ENCODE measurements at places on chromosomes 7 and 10.

GRCh38 chr7:231030-231857 is 38.9 kb downstream of the FAM20C start:
- no peak for DNase-seq

DNA sequence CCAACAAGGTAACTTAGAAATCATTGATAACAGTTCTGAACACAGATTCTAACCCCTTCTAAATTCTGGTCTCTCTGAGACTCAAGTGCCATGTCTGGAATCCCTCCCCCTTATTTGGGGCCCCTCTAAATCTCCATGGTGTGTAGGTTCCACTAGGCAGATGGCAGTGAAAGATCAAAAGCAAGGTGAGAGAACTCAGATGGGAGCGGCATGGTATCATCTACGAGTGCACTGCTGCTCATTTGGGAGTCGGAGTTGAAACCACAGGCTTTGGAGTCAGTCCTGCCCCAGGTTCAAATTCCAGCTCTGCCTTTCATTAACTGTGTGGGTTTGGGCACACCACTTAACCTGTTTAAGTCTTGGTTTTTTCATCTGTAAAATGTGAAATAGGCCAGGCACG is 72.6 kb downstream of the MTURN start:
- DNase-seq = no peak

DNA sequence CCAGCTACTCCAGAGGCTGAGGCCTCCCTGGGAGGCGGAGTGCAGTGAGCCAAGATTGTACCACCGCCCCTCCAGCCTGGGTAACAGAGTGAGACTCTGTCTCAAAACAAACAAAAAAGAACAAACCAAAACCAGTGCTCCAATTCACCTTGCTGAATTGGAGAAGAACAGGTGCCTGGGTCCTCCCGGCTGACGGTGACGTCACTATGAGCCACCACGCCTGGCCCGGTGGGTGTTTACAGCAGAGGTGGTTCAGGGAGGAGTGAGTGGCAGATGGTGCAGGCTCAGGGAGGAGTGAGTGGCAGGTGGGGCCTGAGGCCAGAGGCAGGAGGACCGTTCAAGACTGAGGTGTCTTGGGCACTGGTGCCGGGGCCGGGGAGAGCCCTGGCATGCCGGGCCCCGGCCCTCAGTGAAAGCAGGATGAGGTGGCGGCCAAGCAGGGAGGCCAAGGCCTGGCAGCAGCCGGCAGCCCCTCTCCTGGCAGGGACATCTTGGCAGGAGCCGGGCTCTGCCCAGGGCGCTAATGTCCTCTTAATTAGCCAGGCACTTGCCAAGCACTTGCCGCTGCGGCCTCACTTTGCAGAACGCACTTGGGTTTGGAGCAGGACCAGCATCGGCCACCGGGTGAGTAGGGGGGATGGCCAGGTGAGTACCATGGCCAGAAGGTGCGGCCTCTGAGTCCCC is 162.8 kb upstream of the TNRC18 start:
- no peak for DNase-seq

DNA sequence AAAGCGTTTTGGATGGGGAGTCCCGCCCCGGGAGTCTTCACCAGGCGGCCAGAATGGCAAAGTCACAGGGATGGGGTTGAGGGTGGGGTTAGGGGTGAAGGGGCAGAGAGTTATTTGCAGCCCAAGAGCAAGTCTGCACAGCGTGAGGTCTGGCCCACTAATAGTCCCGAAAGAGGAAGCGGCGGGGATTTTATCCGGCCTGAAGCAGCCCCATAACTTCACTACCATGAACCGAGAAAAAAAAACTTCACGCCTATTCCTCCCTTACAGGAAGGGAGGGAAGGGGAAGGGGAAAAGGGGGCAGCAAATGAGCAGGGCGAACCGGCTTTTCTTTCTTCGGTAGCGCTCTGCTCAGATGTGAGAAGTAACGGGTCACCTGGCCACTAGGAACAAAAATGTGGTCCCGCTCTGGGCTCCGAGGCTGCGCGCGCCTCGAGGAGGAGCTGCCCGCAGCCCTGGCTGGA is 712 bp downstream of the ITPRIP start:
- peak; percentile 79 for DNase-seq

DNA sequence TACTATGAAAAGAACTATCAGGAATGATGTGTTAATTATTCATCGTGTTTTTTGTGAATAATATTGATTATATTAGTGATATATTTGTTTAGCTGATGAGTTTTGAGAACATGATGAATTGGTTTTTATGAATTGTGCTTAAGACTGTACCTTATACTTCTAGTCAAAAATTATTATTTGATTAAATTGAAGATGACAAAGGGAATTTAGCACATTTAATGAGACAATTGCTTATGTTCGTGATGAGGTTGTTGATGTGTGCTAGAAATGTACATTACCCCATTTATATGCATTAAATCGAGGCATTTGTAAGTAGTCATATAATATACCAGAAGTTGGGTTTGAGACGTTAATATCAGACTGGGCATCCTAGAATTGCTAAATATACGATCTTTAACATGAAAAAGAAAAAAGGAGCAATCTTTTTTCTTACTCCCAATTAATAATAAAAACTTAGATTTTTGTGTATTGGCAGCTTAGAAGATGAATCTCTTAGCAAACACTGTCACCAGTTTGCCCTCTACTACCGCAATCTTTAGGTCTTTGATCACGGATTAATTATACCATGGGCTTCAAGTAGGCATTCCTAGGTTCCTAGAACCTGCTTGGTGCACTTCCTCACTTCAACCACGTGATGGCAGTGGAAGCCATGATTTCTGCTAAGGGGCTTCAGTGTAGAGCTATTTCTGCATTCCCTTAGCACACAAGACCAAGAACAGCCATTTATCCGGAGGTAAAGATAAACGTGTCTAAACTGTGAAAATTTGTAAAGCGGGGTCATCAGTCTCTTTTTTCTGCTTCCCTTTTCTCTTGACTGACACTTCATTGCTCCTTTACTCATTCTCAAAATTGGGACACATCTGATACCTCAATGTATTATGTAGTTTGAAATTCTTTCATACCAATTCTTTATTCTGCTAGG is 1.6 kb downstream of the KLHDC10 start:
- peak; percentile 77 for DNase-seq

DNA sequence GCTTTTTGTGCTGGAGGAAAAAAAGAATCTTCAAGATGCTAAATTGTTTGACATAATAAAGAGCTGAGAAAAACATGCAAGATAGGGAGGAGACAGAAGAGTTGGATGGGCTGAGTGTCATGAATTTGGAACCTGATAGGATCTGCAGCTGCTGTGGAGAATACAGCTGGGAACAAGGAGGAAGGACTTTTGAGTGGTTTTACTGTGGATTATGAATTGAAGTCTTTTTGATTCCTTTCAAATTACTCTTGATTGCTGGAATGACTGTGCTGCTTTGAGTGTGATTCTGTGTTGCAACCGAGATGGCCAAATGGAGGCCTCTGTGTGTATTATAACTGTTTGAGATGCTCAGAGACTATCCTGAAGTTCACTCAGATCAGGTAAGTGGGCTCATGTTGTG is 4.0 kb downstream of the EFCAB10 start:
- DNase-seq = no peak

DNA sequence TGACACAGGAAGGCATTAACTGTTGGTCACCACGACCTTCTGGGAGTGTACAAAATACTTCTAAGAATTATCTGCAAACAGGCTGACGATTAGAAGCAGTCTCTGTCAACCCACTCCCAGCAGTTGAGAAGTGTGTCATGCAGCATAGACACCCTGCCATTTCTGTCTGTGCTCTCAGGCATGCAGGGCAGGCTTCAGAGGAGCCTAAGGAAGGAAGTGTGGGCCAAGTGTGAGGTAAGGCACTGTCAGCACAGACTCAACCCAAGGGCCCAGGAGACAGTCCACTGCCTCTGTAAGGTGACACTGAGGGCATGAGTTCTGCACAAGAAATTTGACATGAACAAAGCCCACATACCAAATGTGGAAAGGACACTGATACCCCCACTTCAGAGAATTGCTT is 109.0 kb upstream of the VIPR2 start:
- DNase-seq = no peak

DNA sequence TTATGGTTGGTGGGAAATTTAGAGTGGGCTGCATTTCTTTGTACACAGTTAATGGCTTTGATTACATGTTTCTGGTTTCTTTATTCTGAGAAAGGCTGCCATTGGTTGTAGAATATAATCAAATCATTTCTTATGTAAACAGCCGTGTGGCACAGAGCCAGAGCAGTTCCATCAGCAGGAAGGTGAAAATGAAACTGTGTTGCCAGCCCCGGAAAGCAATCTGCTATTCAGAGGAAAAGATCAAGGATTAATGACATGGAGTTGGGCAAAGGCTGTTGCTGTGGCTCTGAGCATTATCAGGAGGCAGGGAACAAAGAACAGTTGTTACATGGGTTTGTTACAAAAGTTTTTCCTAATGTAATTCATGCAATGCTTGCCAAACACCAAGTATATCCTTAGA is 74.2 kb upstream of the ZNF716 start:
- no peak for DNase-seq

- DNase-seq = peak; percentile 57
Observed at GRCh38 chr10:103854265-103854685, 1.1 kb downstream of the SH3PXD2A start.

DNA sequence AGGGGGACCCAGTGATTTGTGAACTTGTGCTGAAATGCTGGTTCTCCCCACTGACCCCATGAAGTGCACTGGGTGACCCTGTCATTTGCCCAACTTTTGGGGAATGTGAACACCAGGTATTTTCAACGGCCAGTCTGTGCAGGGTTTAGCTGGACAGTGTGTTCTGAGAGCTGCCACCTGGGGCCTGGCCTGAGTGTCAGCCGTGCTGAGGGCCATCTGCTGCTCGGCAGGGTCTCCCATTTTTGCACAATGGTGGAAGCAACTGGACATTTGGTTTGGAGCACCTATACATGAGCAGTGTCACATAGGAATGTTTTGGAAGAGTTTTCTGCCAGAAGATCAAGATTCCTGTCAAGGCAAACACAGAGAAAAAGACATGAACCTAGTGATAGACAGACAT is 5.2 kb downstream of the CHN2 start:
- no peak for DNase-seq

GRCh38 chr7:143063741-143064140 is 11.6 kb downstream of the OR6V1 start:
- no peak for DNase-seq

DNA sequence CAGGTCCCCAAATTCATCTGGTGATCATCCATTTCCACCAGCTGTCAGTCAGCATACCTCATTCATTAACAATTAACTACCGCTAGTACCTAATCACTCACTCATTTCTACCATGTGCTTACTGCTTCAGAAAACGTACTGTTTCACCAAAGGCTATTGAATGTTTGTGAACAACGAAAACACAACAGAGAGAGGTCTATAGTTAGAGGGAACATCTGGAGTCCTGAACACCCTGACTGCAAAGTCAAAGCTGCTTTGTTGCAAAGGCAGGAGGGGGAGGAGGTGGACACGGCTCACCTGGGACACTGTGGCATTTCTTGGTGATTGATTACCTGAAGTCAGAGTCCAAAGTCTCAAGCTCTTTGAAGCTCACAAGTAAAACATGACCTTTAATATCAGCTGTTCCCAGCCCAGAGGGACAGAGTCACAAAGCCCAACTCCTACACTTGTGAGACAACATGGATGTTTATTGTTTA is 342.3 kb upstream of the ADARB2 start:
- DNase-seq = no peak

GRCh38 chr10:103657061-103657591 is 163.6 kb downstream of the NEURL1 start:
- no peak for DNase-seq

GRCh38 chr10:61609701-61610100 is 53.0 kb upstream of the CABCOCO1 start:
- no peak for DNase-seq

DNA sequence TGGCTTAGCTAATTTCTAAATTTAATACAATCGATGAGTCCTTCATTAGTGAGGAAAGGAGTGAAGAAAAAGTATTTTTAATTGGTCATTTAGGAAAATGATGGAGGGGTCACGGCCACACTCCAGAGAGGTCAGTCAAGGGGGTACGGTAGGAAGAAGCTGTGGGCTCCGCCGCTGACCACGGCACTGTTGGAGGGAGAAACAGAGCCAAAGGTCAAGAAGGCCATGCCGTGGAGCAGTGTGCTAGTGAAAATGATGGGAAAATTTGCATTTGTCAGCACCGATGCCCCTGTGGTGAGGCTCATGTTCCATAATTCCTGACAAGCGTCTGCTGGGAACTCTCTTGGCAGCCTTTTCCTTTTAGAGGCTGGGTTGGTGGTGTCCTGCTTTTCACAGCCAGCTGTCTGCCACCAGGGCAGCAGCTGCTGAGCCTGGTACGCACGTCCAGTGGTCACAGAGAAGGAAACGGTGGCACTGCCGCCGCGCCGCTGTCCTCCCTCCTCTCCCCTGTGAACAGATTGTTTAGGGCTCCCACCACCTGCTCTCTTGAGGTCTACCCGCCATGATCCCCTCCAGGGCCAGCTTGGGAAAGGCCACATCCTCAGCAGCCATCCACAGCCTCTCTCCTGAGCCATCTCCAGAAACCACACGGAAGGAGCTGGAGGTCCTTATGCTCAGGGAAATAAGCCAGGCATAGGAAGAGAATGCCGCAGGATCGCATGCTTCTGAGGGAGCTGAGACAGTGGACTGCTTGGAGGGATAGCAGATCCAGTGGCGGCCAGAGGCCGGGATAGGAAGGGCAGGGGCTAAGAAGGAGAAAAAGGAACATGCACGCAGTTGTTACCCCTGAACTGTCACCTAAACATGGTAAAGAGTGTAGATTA is 263.7 kb upstream of the PPP2R2D start:
- DNase-seq = no peak

GRCh38 chr10:67669978-67670377 is 26.0 kb downstream of the CTNNA3 start:
- DNase-seq = no peak

- DNase-seq = no peak
Observed at GRCh38 chr10:132942101-132943057, at the start of gene CFAP46. Gene CFAP46, minus strand, starts transcription at chr10:132942570. Its CDS starts 86 bp downstream, at chr10:132942484.

- peak; percentile 21 for DNase-seq
Observed at GRCh38 chr10:104139221-104139620, 17.2 kb downstream of the SFR1 start.

DNA sequence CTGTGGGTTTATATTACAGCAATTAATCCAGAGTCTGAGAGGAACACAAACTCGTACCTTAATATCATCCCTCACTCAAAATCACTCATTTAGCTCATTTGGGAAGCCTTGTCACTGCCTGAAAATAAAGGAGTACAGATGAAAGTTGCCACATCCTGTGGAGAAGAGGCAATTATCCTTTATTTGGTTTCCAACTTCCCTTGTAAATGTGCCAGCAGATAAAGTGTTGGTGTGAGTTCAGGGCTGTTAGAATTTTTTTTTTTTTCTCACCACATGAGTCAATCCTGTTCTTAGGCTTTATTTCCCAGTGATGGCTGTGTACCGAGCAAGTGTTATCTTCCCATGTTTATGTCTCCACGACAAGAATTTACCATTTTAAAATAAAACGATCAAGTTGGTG is 99.0 kb upstream of the SMIM30 start:
- DNase-seq = no peak

GRCh38 chr7:151060113-151060415 is 675 bp downstream of the SLC4A2 start:
- DNase-seq = no peak

DNA sequence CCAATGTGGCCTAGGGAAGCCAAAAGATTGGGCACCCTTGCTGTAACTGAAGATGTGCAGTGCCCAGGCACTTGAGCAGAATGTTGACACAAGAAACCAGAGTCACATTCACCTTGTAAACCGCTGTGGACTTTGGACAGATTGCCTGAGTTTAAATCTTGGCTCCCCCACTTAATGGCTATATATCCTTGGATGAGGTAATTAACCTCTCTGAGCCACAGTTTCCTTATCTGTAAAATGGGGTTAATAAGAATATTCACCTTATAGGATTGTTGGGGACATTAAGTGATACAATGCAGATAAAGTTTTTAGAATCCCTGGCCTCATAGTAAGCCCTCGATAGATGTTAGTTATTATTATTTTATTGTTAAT is 331.0 kb downstream of the LRMDA start:
- no peak for DNase-seq

Data from HL-60 (cell line).